Cortex of kidney (tissue), 1 donor: ENCODE measurements at places on chromosomes 7 and 10.

GRCh38 chr10:100223879-100224278, 5.5 kb downstream of the CHUK start:
- DNase-seq, result no peak

GRCh38 chr10:34475274-34475646, 339.8 kb downstream of the PARD3 start:
- DNase-seq, result no peak

GRCh38 chr7:100029596-100029995, 14.2 kb downstream of the ZKSCAN1 start:
- no peak for DNase-seq

- DNase-seq, result no peak
Observed at GRCh38 chr7:140297192-140297591, 101.1 kb downstream of the SLC37A3 start.

DNA sequence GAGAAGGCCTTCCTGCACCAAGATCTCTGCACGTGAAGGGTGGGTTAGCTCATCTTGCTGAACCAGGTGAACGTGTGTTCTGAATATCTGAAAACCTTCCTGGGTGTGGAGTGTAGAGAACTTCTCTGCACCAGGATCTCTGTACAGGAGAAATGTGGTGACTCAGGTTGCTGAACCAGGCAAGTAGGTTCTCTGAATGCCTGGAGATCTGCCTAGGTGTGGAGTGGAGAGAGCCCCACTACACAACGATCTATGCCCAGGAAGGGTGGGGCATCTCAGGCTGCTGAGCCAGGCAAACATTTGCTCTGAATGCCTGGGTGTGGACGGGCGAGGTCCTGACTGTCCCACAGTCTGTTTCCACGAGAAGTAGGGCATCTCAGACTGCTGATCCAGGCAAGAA, 1002.3 kb upstream of the KCND2 start:
- DNase-seq, result no peak

- no peak for DNase-seq
Observed at GRCh38 chr7:71637578-71637977, 505.6 kb downstream of the GALNT17 start.

DNA sequence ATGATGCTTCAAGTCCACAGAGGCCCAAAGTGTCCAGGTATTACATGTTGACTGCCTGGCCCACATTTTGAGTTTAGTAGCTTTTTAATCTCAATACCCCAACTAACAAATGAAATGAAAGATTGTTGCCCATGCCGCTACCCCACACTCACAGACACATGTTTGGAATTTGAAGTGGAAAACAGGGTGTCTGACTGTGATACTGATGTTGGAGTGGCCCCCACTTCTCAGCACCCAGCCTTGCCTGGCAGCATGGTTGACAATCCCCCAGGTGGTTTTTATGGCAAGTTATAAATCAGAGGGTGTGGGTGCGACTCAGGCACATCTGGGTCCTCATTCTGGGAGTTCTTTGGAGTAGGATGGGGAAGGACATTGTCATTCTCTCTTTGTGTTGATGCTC, 314.7 kb upstream of the ZNF32 start:
- no peak for DNase-seq

GRCh38 chr7:5997210-5997808, 11.5 kb downstream of the PMS2 start:
- DNase-seq, result no peak

- DNase-seq, result no peak
Observed at GRCh38 chr7:159113056-159113455, 31.6 kb downstream of the VIPR2 start.

GRCh38 chr10:35349389-35349915, 13.1 kb downstream of the CCNY start:
- DNase-seq, result no peak

- no peak for DNase-seq
Observed at GRCh38 chr10:50373821-50374501, 122.6 kb upstream of the ASAH2 start.

DNA sequence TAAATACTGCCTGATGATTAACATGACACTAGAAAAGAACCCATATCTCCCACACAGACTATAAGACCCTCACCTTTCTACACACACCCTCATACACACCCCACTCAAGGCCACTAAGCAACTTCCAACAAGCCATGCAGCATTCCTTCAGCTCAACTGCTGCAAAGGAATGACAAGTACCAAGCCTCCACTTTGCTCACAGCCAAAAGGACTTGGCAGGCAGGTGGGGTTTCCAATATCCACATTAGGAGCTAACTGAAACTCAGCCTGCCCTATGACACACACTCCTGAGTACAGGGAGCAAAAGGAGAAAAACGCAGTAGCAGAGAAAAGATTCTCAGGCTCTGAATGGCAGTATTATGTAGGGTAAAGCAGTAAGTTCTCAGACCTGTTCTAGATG, 13.4 kb downstream of the USP54 start:
- DNase-seq, result no peak

DNA sequence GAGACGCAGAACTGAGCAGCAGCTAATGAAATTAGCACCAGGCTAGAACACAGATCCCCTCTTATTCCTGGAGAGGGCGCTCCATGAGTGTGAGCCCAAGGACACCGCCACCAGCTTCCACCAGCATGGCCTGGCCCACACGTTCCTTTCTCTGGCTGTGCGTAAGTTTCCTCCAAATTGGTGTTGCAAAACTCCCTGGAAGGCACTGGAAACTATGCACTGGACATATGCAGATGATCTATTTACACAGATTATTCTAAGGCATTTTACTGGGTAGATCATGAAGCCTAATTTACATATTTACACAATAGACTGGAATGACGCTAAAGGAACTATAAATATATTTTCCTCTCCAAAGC, 455.6 kb upstream of the FOXK1 start:
- DNase-seq, result no peak

- no peak for DNase-seq
Observed at GRCh38 chr10:42981358-42982236, 95.3 kb upstream of the RET start.

- no peak for DNase-seq
Observed at GRCh38 chr7:40403703-40404476, 269.1 kb downstream of the SUGCT start.

GRCh38 chr10:86958116-86958900, at the start of gene SNCG:
SNCG (plus strand) TSS chr10:86958599; CDS start chr10:86958698, 99 bp downstream.
- no peak for DNase-seq

DNA sequence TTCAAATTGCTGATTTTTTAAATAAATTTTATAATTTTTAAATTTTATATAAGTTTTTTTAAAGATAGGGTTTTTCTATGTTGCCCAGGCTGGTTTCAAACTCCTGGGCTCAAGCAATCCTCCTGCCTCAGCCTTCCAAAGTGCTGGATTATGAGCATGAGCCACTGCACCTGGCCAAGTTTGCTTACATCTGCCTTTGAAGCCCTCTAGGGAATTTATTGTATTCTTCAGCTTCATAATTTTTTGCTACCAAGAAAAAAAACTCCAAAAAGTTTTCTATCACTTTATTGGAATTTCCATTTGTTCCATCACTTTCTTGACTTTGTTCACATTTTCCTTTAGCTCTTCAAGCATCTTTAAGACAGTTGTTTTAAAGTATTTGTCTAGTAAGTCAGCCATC, 3.8 kb upstream of the POLD2 start:
- no peak for DNase-seq

DNA sequence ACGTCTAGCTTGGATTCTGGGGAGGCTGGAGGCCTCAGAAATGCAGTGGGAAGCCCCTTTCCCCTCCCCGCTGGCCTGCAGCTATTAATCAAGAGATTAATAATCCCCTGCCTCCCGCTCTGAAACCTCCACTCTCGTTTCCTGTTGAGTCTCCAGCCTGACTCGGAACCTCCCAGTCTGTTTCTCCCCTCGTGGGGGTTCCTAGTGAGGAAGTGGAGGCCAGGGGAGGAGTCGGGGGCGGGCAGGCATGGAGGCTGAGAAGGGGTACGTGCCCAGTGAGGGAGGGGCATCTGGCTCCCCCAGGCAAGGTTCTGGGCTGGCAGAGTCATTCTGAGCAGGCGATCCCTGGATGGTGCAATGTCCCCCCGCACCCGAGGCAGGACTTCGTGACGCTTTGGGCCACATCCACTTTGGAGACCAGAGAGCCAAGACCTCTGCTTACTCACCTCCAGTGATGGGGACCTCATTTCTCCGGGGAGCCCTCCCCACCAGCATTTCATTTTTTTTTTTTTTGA, 73.6 kb downstream of the COL26A1 start:
- DNase-seq, result no peak

DNA sequence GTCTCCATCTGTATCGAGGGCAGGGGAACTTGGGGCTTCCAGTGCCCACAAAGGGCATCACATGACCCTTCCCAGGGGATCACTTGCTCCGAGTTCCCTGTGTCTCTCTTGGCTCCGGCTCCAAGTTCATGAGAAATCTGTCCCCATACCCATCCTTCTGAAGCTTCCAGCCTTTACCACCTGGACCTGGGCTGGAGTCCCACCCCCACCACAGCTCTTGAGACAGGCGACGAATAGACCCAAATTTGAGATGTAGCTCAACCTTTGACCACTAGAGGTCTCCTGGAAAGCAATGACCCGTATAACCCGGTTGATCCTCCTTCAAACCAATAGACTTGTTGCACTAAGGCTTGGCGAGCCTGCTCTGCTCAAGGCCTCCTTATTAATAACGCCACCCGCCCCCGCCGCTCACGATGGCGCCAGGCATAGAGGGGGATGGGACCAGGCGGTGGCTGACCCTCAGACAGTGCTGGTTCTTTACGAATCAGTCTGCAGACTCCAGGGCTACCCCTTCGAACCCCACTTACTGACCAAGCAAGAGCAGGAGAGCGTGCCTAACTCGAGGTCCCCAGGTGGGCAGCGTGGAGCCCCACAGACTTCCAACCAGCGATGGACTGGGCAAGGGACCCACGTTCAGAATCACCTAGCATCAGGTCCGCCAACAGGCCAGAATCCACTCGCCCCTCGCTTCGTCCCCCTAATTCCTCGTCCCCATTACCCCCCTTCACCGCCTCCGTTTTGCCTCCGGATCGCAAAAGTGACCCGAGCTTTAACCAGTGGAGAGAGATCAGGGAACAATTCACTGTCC, 4.4 kb upstream of the ARID5B start:
- no peak for DNase-seq

DNA sequence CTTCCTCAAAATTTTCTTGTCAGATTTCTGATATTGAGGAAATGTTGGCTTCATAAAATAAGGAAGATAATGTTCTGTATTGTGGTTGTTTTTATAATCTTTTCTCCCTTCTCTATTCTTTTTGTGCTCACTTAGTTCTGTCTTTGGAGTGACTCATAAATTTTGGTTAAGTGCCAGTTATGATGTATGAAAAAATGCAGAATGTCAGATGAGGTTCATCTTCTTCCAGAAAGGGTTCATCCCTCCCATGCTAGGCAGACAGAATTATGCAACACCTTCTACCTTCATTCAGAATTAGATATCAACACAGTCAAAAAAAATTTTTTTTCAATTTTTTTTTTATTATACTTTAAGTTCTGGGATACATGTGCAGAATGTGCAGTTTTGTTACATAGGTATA, 36.6 kb upstream of the CYP2C19 start:
- no peak for DNase-seq

- no peak for DNase-seq
Observed at GRCh38 chr10:93600446-93601145, 439 bp downstream of the RBP4 start.

GRCh38 chr10:96642973-96643372, 56.2 kb upstream of the TM9SF3 start:
- no peak for DNase-seq

DNA sequence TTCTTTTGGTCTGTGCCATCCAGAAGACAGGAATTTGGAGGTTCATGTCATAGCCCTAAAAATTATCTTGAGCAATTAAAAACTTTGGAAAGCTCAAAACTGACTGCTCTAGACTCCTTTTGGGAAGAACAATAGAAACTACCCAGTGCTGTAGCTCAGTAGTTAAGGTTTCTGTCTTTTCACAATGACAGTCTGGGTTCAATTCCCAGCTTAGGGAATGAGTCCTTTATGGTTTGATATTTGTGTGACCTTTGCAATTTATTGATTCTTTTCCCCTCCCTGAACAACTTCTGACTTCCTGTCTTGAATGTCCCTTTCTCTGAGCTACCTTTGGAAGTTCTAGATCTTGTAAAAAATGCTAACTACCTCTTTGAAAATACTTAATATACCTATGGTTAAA, 603.3 kb upstream of the IGFBP3 start:
- DNase-seq, result no peak

DNA sequence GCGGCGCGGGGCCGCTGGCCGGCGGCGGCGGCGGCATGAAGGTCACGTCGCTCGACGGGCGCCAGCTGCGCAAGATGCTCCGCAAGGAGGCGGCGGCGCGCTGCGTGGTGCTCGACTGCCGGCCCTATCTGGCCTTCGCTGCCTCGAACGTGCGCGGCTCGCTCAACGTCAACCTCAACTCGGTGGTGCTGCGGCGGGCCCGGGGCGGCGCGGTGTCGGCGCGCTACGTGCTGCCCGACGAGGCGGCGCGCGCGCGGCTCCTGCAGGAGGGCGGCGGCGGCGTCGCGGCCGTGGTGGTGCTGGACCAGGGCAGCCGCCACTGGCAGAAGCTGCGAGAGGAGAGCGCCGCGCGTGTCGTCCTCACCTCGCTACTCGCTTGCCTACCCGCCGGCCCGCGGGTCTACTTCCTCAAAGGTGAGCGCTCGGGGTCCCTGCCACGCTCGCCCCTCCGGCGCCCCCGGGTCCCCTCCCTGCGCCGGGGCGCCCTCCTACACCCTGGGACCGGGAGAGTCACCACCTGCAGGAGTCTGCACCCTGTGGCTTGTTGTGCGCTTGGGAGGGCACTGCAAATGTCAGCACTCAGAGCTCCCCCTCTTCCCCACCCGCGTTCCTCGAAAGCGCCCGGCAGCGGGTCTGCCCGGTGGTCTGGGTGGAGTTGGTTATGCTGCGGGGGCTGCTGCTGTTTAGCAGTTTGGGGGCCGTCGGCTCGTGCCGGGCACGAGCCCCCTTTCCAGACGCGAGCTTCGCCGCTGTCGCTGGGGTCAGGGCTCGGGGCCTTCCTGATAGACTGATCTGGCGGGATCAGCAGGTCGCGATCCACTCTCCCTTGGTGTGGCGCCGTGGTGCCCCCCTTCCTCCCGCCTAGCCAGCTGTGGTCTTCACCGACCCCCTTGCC, 627 bp downstream of the DUSP5 start:
- no peak for DNase-seq

GRCh38 chr10:13632440-13632839, 45.7 kb downstream of the PRPF18 start:
- DNase-seq, result no peak

GRCh38 chr7:47475880-47476227, 106.1 kb downstream of the TNS3 start:
- DNase-seq, result no peak
